ENCODE measurements at places on chromosomes 5 and 9.

GRCh38 chr5:120091376-120091948 is 372.6 kb upstream of the PRR16 start:
- DNase-seq: no peak

DNA sequence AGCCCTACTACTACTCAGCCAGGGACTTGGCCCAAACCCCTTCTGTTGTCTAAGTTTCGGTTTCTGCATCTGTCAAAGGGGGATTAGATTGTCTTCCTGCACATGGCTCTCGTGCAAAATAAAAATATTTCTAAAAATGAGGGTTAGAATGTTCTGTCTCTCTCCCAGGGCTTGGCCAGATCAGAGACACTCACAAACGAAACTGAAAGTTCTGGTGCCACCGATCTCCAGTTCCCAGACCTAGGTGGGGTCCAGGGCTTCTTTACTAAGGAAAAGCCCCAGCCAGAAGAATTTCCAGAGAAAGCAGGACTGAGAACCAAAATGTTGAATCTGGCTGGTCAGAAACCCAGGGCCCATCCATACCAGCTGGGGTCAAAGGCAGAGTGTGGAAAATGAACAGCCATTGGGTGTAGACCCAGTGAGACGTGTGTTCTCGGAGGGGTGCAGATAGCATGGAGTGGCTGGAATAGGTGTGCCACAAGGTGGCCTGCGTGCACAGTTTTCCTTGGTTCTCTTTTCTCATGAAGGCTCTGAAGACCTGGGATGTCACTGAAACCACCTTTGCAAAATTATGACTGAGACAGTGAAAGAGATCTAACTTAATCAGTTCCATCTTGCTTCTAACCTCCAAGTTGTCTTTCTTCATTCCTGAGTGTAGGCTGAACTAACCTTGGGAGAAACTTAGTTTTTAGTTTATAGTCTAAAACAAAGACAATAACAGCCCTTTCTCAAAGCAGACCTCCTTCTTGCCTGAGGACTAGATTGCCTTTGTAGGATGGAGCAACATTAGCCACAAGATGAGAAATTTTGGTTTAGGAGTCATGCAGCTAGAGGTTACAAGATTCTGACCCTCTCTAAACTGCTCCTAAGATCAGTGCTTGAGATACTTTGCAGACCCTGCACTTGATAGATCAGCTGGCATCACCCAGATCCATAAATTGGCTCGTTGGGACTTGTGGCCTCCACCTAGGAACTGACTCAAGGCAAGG is 2.3 kb upstream of the SLC23A1 start:
- no peak for DNase-seq

- no peak for DNase-seq
These were observed 48.6 kb downstream of the NR2F1-AS1 start for GRCh38 chr5:93532370-93532769.

DNA sequence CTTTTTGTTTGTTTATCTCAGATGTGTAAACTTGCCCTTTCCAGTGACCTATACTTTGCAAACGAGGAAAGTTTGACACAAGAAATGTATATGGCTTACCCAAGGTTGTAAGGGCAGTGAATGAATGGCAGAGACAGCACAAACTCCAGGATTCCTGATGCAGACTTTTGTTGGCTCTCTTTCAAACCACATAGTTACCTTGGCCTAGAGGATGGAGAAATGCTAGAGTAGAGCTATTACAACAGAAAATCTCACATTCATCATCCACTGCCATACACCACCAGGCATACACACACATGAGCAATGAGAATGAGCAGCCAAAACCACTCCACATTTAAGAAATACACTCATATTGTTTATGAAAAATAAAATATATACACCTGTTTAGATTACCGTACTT is 387.0 kb downstream of the TLR4 start:
- no peak for DNase-seq

DNA sequence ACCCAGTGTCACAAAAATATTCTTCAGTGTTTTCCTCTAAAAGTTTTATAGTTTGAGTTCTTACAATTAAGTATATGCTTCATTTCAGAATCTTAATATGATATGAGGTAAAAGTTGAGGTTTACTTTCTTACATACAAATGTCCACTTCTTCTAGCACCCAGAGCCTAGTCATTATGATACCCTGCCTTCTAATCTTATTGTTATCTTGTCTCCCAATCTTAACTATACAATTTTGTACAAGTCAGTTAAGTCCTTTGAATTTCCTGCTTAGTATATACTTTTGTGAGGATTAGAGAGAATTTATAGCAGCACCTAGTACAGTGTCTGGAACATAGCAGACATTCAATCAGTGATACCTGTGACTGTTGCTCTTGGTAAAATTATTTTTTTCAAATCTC is 29.3 kb downstream of the RAD50 start:
- DNase-seq: no peak

GRCh38 chr5:14551211-14551610 is 30.4 kb upstream of the OTULINL start:
- no peak for DNase-seq

GRCh38 chr9:98590101-98590500 is 118.6 kb downstream of the GABBR2 start:
- no peak for DNase-seq

- peak; percentile 18 for DNase-seq
These were observed 440 bp downstream of the ANXA2R start for GRCh38 chr5:43039471-43040286.

- DNase-seq: no peak
These were observed 1.1 kb upstream of the SNX24 start for GRCh38 chr5:122844136-122844909.

DNA sequence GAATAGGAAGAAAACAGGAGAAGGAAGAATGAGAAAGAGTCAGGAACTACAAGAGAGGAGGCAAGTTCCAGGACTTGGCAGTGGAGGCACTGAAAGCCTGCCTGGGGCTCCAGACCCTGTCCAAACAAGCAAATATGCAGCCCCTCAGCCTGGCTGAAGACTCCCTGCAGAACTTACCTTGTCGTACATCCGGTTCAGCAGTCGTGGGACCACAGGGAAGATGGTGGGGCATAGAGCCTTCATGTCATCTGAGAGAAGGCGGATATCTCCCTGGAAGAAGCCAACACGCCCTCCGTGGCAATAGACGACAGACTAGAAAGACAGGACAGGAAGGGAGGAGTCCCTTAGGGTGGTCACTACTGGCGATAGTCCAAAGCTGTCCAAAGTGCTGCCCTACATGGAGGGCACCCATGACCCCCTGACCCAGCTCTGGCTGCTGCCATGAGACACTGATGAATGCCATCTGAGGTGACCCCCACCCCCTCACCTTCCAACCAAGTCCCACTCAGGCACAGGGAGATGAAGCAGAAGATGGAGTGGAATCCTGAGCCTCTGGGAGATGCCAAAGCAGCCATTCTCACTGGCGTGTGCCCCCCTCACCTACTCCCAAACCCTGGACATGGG is 27.7 kb upstream of the MEIKIN start:
- DNase-seq: no peak

DNA sequence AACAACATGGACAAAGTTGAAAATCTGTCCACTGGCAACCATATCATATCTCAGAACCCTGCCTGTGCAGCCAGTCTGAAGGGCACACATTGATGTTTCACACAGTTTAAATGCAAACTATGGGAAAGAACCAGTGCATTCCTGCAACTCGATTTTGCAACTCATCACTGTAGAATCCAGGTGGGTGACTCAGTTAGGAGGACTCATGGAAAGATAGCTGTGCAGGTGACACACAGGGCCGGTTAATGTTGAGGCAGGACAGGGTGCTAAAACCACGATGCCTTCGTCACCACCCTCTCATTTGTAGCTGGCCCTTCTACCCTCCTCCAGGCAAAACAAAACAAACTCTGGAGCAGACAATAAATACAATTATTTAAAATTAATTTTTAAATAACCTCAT is 62.8 kb downstream of the TLE1 start:
- DNase-seq: no peak

GRCh38 chr5:141150224-141150992 is 551 bp downstream of the PCDHB6 start:
- no peak for DNase-seq
